ENCODE measurements at places on chromosomes 1 and 21.

DNA sequence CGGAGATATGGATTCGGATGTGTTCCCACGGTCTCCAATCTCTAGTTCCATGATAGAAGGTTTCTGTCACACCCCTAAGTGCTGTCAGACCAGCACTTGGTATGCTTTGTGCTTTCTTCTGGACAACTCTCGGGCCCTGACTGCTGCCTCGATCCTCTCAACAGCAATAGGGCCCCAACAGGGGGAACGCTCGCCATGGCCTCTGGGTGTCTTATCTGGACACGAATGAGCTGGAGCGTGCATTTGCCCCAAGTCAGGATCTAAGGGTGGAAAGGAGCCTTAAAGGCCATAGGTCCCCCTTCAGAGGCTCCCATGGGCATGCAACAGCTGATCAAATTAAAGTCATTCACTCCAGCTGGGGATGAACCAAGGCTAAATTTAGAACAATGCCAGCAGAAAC, 76.8 kb downstream of the TCP10L start:
- peak; percentile 3 for DNase-seq

GRCh38 chr1:21639594-21640041, 29.5 kb downstream of the RAP1GAP start:
- DNase-seq = no peak

DNA sequence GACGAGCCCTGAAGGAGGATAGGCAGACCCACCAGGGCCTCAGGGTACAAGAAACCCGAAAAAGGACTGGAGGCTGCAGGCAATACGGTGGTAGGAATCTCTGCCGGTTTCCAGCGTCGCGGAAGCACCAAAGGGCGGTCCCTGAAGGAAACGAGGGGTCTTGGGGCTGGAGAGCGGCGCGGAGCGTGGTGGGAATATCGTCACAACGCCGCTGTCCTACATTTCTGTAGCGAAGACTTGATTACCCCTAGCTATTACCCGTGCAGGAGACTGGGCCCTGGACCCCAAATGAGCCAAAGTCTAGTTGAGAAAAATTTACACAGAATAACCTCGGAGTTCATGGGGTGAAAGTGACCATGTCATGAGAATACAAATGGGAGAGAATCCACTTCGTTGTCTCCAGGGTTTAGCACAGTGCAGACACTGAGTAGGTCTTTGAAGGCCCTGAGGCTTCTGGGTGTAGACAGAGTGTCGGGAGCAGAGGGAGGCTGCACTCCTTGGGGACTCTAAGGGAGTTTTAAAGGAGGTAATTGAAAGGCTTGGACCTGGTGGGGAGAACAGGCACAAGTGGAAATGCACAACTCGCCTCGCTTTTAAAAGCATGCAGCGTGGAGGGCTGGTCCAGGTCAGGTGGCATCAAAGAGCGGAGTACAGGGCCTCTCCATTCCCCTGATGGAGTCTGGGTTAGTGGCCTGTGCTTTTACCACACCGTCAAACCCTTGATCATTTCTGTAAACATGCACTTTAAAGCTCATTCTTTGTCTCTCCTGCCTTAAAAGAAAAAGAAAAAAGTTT, 1.5 kb downstream of the ATP1A1 start:
- DNase-seq = no peak

- no peak for DNase-seq
Observed at GRCh38 chr1:181396811-181397210, 86.5 kb upstream of the CACNA1E start.

- DNase-seq = no peak
Observed at GRCh38 chr1:199859491-199859933, 168.0 kb upstream of the NR5A2 start.

DNA sequence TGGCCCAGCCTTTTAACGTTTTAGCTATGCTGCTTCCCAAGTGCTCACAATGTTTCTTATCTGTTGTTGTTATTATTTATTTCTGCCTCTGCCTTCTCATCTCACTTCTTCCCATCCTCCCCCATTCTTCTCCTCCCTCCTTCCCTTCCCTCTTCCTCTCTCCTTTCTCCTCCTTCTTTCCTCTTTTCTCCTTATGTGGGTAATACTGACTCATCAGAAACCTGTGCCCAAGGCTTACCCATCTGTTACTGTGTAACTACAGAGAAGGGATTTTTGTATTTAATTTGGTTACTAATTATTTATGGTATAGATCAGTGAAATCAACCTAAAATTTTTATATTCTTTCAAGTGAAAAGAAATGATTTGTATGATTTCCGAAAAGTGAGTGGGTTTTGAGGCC, 120.3 kb downstream of the KCNK2 start:
- DNase-seq = no peak

DNA sequence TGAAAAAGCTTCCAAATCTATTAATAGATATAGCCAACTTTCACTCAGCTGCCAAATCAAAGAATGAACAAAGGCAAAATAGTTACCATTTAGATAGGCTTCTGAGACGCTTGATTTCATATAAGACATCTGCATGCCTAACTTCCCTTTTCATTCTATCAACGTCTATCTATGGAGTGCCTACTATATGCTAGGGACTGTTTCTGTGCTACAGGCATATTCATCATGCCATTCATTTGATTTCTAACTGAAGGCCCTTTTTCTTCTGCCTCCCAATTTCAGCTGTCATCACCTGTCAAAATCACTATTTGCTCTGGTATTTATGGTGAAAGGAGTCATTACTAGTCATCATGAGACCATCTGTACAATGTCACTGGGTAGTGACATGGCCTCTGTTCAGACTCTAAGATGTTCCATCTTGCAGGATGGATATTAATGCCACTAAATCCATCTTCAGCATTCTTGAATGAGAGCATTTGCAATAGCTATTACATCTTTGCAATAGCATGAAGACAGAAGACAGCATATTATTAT, 4.3 kb upstream of the KRTAP13-1 start:
- DNase-seq = no peak

DNA sequence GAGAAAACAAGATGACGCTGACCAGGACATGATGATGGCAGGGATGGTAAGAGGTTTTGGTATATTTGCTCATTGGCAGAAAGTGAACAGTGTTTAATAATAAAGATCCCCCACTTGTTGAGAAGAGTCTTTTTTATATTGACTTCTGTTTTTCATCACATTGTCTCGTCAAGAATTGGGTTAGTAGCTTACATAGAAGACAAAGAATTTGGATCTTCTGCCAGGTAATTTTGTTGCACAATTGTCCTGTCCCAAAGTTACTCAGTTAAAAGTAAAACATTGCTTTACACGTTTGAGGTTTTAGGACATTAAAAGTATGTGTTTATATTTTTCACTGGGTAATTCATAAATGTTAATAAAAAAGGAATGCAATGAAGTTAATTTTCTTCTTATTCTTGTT, 48.3 kb upstream of the LAMC2 start:
- DNase-seq = no peak

Data from ovary (tissue), 10 donors.